Gastrocnemius medialis (tissue), 4 donors: ENCODE measurements at places on chromosomes 3 and 15.

GRCh38 chr3:13072239-13072599 is 1.0 kb downstream of the IQSEC1 start:
- DNase-seq, result peak; percentile 41

DNA sequence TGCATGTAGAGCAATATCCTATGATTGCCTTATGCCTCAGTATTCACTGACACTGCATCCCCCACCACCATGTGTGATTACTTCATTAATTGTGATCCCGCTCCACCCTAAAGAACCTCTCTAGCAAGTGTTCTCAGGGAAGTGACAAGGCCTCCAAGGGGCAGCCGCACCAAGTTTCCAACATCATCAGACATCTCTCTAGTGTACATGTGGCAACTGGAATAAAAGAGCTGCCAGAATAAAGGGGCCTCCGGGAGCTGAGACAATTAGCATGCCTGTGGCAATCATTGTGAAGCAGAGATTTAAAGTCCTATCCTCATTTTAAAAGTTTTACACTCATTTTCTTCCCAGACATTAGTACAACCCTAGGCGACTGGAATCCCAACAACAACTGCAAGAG is 902.1 kb upstream of the SEMA6D start:
- no peak for DNase-seq

DNA sequence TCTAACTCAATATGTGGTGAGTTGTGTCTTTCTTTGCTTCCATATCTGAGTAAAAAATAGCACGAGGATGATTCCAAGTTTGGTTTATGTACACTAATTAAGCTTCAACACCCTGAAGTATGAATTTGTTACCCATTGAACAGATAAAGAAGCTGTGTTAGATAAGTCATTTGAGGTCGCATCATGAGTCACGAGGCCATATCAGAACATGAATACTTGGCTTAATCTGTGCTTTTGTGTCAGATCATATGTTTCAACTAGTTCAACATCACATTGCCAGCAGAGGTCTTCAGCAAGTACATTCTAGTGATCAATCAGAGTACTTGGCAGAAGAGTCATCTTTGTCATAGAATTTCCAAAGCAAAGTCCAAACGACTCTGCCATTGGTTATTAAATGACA is 26.3 kb upstream of the MITF start:
- DNase-seq, result no peak

DNA sequence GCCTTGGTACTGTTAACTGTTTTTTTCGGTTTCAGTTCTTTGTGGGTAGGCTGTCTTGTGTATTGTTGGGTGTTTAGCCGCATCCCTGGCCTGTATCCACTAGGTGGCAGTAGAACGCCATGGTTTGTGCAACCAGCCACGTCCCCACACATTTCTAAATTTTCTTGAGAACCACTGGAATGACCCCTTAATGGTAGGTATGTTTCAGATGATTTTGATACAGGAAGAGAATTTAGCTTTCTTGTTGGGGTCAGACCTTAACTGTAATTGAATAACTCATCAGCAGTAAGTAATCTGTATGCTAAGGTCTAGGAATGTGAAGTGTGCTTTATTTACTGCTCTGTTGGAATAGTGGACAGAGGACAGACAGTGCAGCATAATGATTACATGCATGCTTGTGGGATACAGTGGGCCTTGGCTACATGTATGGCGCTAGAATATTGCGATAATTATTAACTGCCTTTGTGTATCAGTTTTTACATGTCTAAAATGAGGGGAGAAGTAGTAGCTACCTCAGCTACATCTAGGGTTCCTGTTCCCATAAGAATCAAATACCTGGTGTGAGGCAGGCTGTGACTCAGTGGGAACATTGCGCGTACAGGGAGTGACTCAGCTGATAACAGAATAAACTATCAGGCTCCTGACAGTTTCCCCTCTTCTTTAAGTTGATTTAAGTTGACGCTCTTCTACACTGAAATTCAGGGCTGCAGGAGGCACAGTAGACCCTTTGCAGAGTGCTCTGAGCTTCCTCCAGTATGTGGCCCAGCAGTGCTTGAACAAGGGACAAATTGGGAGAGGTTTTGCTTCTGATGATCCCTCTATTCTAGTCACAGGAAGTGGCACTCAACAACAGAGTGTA is 25.0 kb upstream of the GPR171 start:
- DNase-seq, result peak; percentile 50

- DNase-seq, result no peak
These were observed 33.3 kb downstream of the TLE3 start for GRCh38 chr15:70064441-70064840.

DNA sequence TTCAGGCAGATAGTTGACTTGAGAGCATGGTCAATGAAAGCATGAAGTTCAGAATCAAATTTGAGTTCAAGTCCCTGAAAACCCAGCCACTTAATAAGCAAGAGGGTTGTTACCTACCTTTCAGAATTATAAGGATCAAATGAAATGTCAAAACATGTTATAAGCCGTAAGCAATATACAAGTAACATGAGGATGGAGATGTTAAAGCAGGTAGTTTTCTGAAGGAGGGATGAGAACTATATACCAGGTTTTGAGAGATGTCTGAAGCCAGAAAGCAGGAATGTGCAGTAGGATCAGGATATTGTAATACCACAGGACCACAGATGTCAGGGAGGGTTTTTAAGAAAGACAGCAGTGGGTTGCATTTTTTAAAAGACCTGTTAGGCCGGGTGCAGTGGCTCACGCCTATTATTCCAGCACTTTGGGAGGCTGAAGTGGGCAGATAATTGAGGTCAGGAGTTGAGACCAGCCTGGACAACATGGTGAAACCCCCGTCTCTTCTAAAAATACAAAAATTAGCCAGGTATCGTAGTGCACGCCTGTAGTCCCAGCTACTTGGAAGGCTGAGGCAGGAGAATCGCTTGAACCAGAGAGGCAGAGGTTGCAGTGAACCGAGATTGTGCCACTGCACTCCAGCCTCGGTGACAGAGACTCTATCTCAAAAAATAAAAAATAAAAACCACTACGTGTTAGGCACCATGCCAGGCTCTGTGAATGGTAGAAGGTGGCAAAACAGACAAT is 6.9 kb upstream of the EIF3J start:
- no peak for DNase-seq

GRCh38 chr3:21755896-21756295 is 4.9 kb upstream of the ZNF385D start:
- DNase-seq, result no peak

GRCh38 chr3:160210799-160211221 is 14.4 kb upstream of the C3orf80 start:
- DNase-seq, result no peak

DNA sequence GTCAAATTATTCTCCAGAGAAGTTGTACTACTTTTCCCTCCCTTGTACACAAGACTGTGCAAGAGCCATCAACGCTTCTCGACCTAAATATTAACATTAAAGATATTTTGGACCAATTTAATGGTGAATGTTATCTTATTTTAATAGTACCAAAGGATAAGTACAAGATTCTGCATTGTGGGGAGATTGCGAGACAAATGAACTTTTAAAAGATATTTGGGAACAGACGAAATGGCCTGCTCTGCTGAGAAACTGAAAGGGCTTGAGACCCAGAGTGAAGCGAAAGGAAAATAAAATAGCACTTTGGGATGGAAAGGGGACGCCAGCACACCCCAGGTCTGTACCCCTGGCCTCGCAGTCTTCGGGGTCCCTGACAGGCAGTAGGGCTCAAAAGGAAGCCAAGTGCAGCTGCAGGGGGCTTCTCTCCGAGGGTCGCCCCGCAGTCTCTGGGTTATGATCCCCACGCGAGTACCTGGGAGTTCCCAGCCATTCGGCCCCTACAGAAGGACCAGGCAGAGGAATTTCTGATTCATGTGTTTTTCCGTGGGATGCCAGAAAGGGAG is 97.6 kb upstream of the VGLL3 start:
- DNase-seq, result no peak

GRCh38 chr3:158105710-158106253 is 438 bp downstream of the SHOX2 start:
- no peak for DNase-seq

DNA sequence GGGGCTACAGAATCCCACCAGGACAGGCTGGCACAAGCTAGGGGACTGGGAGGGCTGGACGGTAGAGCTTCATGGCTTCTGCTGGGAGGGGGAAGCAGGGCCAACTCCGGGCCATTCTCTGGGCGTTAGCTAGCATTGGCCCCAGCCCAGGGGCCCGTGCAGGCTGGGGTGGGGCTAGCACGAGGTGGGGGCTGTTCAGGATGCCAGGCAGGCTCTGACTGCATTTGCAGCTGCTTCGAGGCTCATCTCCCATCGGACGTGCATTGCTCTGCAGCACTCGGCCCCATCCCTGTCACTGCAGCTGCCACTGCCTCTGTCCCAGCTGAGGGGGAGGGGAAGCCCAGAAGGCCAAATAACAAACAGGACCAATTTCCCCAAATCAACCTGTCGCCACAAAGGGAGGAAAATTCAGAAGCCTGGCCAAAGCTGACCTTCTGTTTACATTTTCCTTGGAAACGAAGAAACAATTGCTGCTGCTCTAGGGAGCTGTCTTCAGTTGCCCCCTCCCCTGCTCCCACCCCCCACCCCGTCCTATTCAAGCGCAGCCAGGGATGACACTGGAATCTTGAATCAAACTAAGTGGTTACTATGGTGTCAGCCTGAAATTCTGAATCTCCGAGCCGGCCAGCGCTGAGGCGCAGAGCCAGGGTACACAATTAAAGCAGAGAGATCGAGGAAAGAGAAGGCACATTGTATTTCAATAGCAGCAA is 138.8 kb upstream of the PRR20G start:
- DNase-seq, result no peak

- no peak for DNase-seq
These were observed 229.5 kb downstream of the SOX2 start for GRCh38 chr3:181941250-181941649.

DNA sequence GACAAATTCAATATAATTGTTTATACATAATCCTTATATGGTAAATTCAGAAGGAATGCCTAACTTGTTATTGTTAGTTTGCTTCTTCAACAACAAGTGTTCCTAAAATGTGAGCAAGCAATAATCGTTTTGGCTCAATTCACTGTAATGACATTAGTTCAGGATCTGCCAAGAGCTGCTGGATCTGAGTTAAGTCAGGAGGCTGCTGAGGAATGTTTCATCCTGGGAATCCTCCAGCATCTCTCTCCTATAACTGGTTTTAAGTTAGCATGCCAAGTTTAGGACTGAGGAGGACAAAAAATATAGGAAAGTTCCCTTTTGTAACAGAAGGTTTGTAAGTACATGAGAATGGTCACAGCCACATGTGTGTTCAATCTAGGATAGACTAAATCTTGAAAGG is 4.9 kb upstream of the GTF2A2 start:
- DNase-seq, result no peak

GRCh38 chr3:44894485-44894884 is 20.1 kb downstream of the TGM4 start:
- no peak for DNase-seq

GRCh38 chr3:17233398-17233800 is 348.6 kb downstream of the PLCL2 start:
- DNase-seq, result no peak

DNA sequence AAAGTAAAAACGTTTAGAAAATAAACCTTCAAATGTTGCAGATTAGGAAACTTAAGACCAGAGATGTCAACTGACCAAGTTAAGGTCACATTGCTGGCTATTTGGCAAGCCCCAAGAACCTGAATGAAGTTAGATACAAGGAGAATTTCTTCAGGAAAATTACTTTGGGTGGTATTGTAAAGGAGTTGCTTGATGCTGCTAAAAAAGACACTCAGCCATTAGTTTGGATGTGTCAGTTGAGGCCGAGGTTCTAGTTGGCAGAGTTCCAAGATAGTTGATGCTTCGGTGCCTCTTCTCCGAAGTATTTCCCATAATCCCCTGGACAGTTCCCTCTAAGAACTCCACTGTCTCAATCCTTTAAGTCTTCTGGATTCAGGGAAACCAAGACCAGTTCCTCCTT is 24.3 kb downstream of the SIAH2 start:
- DNase-seq, result no peak

DNA sequence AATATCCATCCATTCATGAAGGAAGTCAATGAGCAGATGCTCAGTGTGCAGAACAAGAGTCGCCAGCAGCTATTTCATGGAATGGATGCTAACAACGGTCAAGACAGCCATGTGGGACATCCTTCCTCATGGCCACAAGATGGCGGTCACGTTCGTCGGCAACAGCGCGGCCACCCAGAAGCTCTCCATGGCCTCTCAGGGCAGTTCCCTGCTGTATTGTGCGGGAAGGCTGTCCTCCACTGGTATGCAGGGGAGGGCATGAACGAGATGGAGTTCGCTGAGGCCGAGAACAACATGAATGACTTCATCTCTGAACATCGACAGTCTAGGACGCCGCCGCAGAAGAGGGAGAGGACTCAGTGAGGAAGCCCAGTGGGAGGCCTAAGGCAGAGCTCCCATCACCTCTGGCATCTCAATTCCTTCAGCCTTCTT is 208.3 kb downstream of the TJP1 start:
- no peak for DNase-seq

DNA sequence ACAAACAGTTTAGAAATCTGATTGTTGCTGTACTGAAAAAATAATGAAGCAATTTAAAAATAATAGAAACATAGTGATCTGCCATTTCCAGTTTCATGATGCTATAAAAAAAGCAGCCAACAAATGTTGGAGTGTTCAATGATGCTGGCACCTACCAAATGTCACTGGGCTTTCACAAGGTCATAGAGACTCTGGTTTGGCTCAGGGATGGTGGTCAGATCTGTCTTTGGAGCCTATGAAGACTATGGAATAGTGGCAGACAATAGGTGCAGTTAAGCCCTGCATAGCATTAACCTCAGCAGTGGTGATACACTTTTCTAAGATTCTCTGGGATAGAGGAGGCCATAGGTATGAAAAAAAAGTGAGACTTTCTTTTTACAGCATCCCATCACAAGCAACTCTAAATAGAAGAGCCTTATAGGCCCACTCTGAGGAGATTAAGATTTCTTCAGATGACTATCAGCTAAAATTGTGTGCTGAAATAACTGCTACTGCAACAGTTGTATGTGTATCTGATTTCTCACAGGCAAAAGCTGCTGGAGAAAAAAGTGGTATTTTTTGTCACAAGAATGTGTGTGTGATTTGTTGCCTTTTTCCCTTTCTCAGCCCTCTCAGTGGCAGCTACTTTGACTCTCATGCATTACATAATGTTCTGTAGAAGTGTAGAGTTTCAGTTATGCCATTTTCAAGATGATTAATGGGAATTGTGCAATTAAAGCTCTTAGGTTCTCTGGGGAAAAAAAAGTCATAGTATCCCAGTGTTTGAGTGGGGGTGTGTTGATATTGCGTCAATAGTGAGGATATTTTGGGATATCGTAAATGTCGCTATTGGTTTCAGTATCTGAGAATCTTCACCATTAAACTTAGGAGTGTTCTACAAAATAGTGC is 137.4 kb downstream of the MBNL1 start:
- DNase-seq, result peak; percentile 56

DNA sequence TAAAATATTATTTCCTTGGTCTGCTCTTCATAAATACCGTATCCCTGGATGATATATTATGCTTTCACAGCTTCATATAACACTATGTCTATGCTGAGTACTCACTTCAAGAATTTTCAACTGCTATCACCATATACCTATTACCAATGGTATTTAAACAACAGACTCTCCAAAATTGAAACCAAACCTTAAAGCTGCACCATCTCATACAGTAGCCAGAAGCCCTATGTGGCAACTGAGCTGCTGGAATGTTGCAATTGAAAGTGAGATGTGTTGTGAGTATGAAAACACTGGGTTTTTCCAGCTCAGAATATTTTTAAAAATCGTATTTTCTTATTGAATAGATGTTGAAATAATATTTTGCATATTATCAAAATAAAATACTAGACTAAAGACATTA is 130.1 kb upstream of the GOLGA6L6 start:
- no peak for DNase-seq

GRCh38 chr15:90358124-90359033 is 6.3 kb downstream of the ZNF774 start:
- no peak for DNase-seq
